Mammary epithelial cell (primary cell): ENCODE measurements at places on chromosomes 11 and 22.

DNA sequence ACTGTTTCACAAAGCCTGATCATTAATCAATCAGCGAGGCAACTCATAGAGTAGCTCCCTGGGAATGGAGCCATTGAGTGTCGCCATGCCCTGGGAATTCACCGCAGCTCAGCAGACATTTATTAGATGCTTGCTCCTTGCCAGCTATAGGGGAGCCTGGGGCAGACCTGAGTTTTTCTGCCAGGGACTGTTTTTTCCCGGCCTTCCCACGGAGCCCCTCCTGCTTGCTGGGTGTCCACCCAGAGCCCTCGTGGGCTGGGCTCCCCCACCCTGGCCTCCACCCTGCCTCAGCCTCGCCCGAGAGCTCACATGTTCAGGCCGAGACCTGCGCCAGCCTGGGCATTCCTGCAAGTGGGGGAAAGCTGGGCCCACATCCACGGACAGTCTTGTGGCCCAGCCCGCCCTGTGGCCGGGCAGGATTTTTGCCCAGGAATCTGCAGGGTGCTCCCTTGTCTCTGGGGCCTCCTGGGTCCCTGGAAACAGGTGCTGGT lies 64.9 kb downstream of the SMIM38 start:
- no peak for DNase-seq

- DNase-seq: peak; percentile 76
Measured at GRCh38 chr11:6855971-6856541, 6.8 kb upstream of the OR10A2 start.

DNA sequence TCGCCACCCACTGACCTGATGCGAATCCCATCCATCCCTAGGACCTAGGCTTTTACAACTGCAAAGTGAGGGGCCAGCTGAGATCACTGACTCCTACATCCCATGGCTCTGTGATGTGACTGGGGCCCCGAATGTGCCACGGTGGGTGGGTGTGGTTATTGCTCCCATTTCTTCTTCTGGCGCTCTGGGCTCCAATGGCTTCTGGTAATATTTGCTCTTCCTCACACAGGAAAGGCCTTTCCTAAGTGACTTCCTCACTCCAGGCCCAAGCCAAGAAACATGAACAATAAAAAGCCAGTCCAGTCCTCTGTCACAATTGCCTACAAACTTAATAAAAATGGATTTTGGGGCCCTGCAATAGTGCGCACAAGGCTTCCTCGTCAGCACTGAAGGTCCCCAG lies 78.1 kb downstream of the GALNT18 start:
- DNase-seq: no peak

DNA sequence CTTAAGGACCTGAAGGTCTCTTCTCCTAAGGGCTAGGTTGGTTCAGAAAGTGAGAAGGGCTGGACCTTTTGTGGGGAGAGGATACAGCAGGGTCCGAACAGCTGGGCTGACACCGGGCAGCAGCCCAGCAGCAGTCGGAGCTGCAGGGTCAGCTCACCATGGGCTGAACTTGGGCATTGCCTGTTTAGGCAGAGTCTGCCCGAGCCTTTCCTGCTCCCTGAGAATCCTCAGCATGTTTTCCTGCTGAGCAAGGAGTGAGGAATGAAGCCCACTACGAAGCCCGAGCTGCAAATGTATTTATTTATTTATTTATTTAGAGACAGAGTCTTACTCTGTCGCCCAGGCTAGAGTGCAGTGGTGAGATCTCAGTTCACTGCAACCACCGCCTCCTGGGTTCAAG lies 83.9 kb downstream of the PTPRJ start:
- DNase-seq: no peak

DNA sequence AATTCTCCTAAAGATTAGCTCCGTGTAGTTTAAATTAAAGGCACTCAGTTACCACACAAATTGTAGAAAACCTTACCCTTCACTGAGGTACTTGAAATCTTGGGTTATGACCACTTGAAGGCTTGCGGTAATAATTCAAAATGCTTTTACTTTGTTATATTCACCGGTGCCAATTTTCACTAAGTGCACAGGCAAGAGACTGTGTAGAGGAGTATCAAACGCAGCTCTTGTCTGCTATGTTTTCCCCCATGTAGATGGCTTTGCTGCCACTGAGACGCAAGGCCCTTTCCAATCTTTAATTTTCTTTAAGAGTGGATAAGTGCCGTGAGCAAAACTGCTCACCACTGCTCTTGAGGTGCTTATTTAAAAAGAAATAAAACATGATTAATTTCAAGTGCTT lies 155.8 kb downstream of the CADM1 start:
- DNase-seq: no peak

DNA sequence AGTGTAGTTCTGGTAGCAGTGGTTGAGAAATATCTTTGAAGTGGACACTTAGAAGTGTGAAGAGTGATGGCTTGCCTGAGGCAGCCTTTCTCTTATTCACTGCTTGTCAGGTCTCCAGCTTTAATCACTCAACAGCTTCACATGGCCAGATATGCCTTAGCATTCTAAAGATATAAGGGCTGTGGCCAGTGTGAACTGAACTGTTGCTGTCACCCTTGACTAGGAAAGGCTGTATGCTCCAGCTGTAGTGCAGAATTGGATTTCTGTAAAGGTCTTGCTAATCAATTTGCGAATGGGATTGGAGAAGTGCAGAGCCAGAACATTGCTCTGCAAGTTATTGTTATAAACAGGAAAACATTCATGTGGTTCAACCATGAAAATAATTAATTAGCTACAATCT lies 266.7 kb downstream of the TMEM135 start:
- no peak for DNase-seq

GRCh38 chr22:46113910-46114517 lies 36.3 kb upstream of the PPARA start:
- no peak for DNase-seq

- peak; percentile 85 for DNase-seq
Measured at GRCh38 chr11:58900479-58901420, 38.5 kb upstream of the GLYATL1 start.

DNA sequence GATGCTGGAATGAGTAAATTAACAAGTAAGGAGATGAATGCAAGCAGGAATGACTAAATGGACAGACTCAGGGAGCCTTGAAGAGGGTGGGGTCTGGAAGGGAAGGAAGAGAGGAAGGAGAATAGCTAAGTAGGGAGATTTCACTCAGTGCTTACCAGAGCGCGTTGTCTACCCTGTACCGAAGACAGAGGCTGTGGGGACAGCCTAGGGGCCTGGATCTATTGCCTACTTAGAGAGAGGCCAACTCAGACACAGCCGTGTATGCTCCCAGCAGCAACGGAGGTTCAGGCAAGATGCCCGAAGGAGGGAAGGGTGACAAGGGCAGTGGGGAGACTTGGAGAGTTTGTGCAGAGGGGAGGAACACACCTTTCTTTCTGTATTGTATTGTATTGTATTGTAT lies at the start of gene FOLR2:
Gene FOLR2, plus strand, starts transcription at position 157 of the 400 bp plus-strand sequence. CDS start 1,791 bp downstream, outside the sequence.
- no peak for DNase-seq
